ENCODE measurements at places on chromosomes 16 and 17.

GRCh38 chr16:89426736-89427530 is 63.4 kb downstream of the ANKRD11 start:
- no peak for DNase-seq

DNA sequence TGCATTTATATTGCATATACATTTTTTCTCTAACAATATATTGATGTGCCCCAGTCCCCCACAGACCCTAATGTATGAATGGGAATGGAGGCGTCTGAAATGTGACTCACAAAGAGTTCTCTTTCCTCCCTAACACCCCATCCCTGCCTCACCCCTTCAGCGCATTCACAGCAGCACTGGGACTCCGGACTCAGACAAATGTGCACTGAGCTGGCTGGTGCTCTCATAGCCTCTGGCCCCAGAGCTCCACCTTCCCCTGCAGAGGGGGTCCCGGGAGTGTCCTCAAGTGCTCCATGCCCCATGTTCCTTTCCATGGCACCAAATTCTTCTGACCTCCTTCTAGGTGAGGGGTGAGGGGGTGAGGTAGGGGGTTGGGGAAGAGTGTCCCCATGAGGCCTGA is 20.6 kb downstream of the NPTX1 start:
- DNase-seq = no peak

GRCh38 chr16:3541527-3542155 is 35.6 kb downstream of the NLRC3 start:
- DNase-seq = no peak

DNA sequence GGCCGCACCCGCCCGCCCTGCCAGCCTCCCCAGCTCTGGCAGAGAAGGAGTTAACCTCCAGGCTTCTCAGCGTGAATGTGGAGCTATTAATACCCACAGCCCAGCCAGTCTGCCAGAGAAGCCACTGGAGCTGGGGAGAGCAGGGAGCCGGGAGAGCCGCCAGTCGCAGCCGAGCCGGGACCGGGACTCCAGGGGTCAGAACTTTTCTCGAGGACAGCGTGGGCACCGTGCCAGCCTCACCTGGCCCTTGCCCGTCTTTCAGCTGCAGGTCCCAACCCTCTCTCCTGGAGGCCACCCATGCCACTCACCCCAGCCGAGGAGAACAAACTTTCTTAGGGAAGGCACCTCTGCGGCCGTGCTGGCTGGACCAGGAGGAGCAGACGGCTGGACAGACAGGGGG is 33.8 kb upstream of the SBK1 start:
- no peak for DNase-seq

Measured in ureter (tissue), 1 donor.